Effector memory CD8-positive, alpha-beta T cell (primary cell): ENCODE measurements at places on chromosomes 12 and 14.

DNA sequence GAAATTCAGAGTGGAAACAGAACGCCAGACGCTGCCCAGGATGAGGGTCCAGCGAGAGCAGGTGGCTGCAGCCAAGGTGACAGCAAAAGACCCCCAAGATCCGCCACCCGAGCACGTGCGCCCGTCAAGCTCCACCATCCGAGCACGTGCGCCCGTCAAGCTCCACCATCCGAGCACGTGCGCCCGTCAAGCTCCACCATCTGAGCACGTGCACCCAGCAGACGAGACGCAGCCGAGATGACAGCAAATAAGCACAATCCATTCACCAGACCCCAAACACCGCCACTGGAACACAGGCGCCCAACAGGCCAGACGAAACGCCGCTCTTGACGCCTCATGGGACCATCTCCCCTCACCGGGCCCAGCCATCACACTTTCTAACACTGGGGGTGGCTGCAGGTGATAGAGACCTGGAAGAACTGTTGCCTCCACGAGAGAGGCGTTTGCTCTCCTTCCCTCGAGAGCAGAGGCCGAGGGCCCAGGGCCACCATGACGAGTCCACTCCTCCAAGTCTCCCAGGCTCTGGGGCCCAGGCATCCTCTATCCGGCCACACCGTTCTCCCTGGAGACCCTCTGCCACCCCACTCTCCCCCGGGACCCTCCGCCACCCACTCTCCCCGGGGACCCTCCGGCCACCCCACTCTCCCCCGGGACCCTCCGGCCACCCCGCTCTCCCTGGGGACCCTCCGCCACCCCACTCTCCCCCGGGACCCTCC is 62.1 kb upstream of the GALNT9 start:
- no peak for DNase-seq

DNA sequence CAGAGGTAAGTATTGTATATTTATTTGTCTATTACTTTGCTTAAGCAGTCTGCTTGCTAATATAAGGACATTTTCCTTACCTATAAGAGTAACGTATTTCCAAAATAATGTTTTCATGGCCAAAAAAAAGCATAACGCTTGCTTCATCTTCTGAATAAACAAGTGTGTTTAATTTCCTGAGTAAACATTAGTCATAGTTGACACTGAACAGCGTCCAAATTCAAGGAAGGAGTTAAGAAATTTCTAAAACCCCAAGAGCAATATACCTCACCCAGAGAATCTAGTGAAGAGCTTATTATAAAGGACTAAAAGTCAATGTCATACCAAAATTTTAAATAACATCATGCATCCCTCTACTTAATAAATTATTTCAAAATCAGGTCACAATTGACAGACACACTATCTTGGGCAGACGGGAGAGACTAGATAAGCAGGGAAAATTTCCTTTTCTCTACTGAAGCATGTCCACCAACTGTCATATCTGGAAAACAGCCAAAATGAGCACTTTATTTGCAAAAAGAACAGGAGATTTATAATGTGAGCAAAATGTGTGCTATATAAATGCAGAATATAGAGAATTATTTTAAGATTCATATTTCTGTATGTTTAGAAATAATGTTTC is 25.1 kb downstream of the ANKS1B start:
- no peak for DNase-seq

DNA sequence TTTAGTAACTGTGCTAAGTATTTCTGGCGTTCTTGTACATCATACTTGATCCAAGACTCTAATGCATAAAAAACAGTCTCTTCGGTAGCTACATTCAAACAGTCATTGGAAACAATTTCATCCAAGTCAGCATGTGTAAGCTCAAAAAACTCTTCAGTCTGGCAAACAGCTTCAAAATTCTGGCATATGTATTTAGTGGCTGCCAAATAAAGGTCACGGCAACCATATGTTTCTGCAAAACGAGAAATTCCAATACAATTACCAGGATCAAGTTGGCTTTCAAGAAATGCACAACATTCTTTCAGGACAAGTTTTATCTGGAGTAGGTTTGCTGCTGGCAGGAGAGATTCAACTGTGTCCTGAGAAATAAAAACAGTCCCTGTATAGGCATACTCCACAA is 16.5 kb downstream of the KLHL28 start:
- no peak for DNase-seq

GRCh38 chr12:46267825-46268582 is 839 bp downstream of the SLC38A1 start:
- DNase-seq: peak; percentile 39

GRCh38 chr14:49897965-49898364 is 5.1 kb downstream of the ARF6 start:
- no peak for DNase-seq

DNA sequence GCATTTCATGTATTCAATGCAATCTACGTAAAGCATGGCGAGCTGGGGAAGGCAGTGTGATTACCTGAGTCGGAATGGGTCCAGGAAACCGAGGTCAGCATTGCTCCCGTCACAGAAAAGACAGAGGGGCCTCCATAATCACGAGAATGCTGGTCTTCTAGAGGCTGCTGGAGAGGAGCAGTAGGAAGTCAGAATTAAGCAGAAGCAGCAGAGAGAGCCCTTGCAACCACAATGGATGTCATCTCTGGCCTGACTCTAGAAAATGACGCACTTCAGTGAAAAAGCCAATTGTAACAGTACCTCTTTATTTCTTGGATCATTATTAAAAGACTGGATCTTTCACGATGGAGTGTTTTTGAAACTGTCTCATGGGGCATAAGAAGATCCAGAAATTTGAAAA is 69.5 kb upstream of the FOXN3 start:
- DNase-seq: no peak

DNA sequence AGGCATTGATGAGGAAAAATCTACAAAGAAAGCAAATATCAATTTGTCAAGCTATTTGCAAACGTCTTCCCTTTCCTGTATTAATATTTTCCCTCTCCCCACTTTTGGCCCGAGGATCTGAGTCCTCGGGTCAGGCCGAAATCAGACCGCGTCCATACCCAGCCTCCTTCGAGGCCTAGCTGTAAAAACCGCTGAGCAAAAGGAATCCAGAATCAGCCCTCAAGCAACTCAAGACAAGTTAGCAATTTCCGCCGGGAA is 353 bp upstream of the MAPK1IP1L start:
- no peak for DNase-seq

- DNase-seq: no peak
These were observed 27.7 kb downstream of the PPP1R13B start for GRCh38 chr14:103819503-103820307.

DNA sequence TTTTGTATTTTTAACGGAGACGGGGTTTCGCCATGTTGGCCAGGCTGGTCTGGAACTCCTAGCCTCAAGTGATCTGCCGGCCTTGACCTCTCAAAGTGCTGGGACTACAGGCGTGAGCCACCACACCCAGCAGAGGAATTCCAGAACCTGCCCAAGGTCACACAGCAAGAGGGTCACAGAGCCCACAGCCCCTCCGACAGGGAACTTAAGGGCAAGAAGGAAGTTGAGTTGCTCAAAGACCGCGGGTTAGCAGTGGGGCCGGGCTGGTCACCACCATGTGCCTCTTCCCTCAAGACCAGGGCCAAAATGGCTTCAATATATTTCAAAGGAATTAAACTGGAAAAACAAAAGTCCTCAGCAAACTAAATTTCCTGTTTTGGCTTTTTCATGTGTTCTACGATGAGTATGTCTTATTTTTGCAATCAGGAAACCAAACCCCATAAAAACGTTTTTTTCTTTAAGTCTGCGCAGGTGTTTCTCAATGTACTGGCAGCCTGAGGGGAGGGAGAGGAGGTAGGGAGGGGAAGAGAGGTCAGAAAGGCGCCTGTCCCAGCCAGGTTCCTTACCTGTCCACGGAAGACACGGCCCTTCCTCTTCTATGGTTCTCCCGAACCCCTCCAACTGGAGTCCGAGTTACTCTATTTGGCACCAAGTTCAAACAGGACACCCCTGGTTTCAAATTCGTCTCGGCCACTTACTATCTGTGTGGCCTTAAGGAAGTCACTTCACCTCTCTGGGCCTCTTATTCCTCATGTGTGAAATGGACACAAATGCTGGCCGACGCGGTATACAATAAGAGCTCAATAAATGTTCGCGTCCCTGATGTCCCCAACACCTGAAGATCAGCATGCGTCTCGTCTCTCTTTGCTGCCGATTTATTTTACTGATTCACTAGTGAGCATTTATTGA is 778 bp downstream of the SLC8B1 start:
- DNase-seq: peak; percentile 4

- no peak for DNase-seq
These were observed 17.8 kb downstream of the NCOR2 start for GRCh38 chr12:124549629-124550028.

DNA sequence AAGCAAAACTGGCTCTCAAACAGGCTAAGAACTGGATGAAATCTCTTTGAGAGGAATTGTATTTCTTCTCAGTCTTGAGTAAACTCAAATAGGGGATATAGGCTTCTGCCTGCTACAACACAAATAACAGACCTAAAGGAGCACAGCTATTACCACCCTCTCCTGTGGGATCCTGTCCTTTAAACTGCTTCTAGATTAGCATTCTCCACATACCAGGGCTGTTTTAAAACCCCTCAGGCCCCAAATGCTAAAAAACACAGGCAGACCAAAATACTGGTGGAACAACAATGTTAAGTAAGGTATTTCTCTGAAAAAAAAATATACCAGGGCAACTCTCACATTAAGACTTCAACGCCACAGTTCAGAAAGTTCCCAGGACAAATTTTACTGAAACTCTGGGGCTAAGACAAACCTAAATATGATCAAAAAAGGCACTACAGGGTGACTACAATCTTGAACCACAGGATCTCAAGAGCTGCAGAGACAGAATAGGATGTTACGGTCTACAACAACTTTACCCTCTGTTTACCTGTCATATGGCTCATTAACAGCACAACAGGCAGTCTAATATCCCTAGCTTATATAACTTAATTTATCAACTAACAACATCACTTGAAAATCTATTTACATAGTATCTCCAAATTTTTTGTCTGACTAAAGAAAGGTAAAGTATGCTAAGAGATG is 7.2 kb downstream of the CPNE8 start:
- DNase-seq: no peak

GRCh38 chr14:61212546-61212945 is 68.6 kb downstream of the TMEM30B start:
- no peak for DNase-seq
